Panc1 (cell line): ENCODE measurements at places on chromosomes 3 and 15. TPM values are rescaled to one million over a fixed set of nuclear protein-coding genes. Genes with fewer than 3 reads are reported as not detected.

DNA sequence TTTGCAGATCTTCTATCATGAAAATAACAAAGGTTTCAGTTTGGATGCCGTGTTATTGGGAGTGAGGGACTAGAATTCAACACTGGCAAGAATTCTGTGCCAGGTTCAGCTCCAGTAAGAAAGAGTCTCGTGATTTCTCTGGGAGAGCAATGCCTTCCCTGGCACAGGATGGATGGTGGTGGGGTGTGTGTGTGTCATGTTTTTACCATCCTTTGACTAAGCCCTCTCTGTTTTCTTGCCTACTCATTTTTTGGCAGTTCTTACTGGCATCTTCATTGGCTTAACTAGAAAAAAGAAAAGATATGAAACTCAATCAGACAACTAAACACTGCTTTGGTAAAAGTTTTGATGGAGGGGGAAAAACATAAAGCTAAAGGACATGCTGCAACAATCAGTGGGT, 86.6 kb downstream of the FMN1 start:
- no peak for DNase-seq

GRCh38 chr3:147422601-147423536, 13.7 kb downstream of the ZIC1 start:
- DNase-seq = no peak

GRCh38 chr3:152474585-152474984, 205.9 kb downstream of the MBNL1 start:
- DNase-seq = peak; percentile 36

DNA sequence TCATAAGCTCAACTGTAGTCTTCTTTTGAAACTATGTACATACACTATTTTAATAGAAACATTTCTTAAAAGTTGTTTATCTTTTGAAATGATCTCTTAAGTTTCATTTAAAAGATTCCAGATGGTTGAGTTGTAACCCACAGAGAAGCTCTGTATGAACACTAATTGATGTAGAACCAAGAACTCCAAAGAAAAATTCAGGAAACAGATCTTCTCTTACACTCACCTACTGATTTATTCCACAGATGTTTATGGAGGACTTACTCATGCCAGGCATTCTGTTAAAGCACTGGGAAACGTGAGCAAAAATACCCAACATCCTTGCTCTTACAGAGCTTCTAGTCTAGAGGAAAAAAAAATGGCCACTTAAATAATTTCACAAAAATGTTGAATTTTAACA, 551.1 kb downstream of the NAALADL2 start:
- no peak for DNase-seq

DNA sequence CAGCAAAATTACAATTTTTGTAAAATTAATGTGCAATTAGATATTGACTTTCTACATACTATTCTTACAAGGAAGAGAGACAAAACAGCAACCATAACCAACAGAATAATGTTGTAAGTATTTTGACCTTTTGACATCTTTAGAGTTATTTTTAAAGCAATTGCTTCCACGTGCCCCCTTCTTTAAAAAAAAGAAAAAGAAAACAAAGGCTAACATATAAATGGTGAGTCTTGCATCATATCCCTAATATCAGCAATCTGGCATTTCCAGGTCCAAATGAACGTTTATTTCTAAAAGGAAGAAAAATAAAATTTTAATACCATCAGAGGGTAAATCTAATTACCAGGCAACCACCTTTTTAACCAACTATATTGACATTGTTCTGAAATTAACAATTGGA, 19.3 kb upstream of the STRIT1 start:
- DNase-seq = no peak

DNA sequence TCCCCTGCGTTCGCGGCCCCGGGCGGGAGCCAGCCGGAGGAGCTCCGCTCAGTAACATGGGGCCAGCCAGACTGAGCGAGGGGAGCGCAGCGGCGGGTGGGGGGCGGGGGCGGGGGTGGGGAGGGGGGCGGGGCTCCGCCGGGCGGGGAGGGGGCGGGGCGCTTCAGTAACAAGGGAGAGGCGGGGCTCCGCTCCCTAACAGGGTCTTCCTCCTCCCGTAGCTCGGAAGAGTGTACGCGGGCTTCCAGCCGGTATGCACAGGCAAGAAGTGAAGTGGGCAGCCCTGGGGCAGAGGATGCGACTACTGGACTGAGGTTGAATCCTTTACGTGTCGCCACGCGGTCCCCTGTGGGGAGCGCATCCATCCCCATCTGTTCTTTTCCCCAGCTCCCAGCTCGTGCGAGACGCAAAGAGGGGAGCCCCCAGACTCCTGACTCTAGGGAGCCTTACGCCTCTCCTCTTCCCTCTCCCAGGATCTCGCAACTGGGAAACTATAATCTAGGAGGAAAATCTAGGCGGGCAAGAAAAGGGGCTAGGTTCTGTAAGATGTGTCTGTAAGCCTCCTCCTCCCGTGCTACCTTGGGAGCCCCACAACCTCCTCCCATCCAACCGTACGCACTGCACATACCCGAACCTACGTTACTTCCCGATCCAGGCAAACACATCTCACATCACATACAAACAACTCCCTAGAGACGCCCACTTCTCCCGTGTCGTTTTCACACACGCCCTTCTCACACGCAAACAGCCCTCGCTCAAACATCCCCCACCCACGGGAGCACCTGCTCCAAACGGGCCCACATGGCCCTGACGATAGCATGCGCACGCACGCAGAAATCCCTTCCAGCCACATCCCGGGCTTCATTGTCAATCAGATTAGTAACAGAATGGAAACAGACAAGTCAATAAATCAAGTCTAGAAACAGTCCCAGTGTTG, at the start of gene SHF:
SHF (minus strand) TSS at position 73 of the 937 bp plus-strand sequence; CDS start at position 58, 15 bp downstream.
- no peak for DNase-seq

DNA sequence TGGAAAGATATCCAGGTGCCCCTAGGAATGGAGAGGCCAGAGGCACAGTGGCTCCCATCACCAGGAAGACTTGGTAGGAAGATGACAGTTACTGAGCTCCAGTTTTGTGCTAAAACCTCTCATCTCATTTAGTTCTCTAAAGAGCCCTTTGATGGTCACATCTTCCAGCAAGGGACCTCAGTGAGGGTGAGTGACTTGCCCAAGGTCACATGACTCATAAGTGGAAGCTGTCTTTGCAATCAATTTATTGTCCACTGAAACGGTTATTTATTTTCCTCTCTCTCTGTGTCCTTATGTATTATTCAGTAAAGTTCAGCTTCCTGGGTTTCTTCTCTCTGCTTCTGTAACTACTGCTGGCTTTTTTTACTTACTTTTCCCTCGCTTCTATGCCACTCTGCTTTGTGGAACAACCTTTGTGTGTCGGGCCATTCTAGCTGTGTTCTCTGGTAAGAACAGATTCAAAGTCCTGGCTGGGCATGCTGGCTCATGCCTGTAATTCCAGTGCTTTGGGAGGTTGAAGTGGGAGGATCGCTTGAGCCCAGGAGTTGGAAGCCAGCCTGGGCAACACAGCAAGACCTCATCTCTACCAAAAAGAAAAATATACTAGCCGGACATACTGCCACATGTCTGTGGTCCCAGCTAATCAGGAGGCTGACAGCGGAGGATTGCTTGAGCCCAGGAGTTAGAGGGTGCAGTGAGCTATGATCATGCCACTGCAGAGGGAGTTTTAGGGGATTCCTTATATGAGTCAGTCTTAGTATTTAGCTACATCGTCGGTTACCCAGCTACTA, 55.9 kb downstream of the PDIA5 start:
- DNase-seq = no peak

GRCh38 chr3:40229386-40229785, 80.1 kb upstream of the EIF1B start:
- DNase-seq = no peak

- no peak for DNase-seq
These were observed 391.4 kb upstream of the RARB start for GRCh38 chr3:25036633-25037032.

DNA sequence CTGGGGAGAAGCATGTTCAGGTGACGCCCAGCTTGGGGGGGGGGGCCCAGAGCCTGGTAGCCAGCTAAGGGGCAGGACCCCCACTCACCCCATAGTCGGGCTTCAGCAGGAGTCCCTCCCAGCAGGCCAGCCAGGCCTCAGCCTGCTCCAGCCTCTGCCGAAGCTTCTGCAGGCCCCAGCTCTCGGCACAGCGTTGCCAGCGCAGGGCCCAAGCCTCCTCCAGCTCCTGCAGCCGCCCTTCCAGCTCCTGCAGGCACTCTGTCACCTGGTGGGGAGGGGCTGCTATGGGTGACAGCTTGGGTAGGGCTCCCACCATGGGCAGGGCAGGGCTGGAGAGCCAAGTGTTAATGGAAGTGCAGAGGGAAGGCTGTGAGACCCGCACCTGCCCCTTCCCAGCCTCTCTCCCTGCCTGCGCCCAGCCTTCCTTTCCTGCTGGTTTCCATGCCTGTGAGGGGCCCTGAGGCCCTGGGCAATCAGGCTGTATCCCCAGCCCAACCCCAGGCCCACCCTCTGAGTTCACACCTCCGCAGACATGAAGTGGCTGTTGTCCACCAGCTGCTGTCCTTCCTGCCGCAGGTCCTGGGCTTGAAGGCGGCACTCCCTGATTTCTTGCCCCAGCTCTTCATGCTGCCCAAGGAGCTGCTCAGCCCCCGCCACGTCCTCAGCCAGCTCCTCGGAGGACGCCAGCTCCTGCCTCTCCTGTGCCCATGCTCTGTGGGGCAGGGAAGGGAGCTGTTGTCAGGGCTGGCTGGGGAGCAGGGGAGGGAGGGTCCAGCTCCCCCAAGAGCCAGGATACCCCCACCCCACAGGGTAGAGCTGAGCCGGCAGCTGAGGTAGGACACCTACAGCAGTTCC, 14.3 kb downstream of the PLA2G4B start:
- DNase-seq = no peak

- peak; percentile 72 for DNase-seq
These were observed 3.9 kb downstream of the CRYGS start for GRCh38 chr3:186540221-186540834.

- DNase-seq = no peak
These were observed 785 bp upstream of the IQCF5 start for GRCh38 chr3:51876186-51876585.

DNA sequence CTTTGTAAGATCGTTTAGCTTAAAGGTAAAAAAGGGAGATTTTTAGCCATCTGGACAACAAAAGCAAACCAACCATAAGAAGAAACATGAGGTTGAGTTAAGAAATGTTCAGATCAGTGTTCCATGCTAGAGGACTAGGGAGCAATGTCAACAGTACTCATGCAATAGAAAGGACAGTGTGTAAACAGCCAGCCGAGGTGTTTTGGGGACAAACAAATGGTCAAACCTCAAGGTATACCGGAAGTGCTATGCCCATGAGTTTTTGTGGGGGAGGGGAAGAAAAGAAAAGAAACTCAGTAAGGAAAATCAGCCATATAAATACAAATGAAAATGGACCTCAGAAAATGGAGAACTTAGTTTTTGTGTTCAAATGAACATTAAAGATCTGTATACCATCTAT, 289.5 kb upstream of the GRM7 start:
- DNase-seq = no peak

GRCh38 chr3:37395286-37395685, 220.9 kb upstream of the LRRFIP2 start:
- DNase-seq = no peak

DNA sequence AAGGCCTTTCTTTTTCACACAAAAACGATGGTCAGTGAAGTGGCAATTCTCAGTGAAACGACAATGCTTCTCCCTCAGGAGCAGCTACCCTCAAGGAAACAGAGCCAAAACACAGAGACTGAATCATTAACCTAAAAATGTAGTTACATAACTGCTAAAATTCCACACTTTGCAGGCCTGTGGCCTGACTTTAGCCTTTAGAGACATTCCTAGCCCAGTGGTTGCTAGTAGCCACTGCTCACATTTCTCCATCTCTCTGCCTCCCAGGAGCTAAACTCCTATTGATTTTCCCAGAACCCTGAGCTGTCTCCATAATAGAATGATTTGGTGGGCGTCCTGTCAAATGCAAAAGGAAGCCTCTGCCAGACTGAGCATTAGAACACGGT, 630.1 kb upstream of the KCNMB2 start:
- no peak for DNase-seq

- no peak for DNase-seq
These were observed 46.0 kb downstream of the GALK2 start for GRCh38 chr15:49215768-49216739.

DNA sequence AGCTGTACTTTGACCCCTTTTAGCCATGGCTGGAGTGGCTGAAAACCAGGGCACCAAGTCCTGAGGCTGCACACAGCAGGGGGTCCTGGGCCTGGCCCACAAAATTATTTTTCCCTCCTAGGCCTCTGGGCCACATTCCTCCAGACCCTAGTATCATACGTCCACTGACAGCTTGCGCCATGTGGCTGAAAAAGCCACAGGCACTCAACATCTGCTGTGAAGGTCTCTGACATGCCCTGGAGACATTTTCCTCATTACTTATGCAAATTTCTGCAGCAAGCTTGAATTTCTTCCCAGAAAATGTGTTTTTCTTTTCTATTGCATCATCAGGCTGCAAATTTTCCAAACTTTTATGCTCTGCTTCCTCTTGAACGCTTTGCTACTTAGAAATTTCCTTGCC, 239.0 kb downstream of the SQOR start:
- DNase-seq = no peak

DNA sequence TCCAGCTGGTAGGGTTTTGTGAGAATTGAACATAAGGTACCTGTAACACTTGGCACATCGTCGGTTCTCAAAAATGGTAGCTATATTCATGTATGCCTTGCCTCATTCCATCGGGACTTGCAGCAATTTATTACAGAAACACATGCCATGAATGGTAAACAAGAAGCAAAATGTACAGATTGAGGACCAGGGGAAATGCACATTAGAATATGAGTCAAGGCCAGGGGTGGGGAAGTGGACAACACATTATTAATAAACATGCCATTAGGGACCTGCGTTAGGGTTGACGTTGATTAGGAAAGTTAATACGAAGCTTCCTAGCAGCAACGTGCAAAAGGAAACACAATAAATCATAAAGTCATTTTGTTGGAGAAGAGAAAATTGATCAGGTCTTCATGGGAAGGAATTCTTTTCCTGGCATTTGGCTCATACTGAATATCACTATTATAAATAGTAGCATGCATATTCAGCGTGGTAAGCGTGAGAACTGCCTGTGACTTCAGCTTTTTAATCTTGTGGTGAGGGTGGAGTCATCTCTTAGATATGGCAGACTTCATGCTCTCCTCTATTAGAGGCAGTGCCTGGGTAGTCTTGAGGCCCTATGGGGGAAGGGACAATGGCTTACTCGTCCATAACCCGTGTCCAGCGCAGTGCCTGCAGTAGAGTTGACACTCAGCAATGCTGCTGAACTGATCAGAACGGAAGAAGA, 184.9 kb downstream of the SV2B start:
- no peak for DNase-seq

- no peak for DNase-seq
These were observed 9.3 kb upstream of the HRH1 start for GRCh38 chr3:11144996-11145395.

DNA sequence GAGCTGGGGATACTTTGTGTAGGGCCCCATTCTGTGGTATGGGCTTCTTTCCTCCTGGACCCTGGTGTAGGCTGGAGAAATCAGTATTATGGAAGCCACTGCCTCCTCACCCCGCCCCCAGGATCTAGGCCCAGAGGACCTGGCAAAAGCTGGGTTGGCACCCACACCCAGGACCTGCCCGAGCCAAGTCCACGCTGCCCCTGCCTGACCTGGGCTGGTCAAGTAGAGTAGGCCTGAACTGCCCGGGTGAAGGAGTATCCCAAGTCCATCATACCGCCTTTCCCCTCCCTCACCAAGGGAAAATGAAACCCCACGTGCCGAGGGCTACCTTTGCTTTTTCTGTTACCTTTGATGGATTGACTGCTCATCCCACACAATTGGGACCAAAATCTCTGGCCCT, 37.7 kb upstream of the TRAK1 start:
- no peak for DNase-seq

The CLPX gene
- total RNA-seq = 49.9 TPM

The MAP6D1 gene
- total RNA-seq = 7.9 TPM

The LCTL gene
- total RNA-seq = not detected

The CLSTN2 gene
- 0.03 TPM for total RNA-seq

The LEKR1 gene
- total RNA-seq = not detected

The FILIP1L gene
- total RNA-seq = 3.2 TPM

The FOXB1 gene
- total RNA-seq = 0.64 TPM

The RAD51 gene
- 30.3 TPM for total RNA-seq

The MNS1 gene
- total RNA-seq = 3.8 TPM
